ENCODE measurements at places on chromosomes 5 and 9.
A peak's percentile ranks its signal among the peaks of the same experiment; 100 is the strongest.

DNA sequence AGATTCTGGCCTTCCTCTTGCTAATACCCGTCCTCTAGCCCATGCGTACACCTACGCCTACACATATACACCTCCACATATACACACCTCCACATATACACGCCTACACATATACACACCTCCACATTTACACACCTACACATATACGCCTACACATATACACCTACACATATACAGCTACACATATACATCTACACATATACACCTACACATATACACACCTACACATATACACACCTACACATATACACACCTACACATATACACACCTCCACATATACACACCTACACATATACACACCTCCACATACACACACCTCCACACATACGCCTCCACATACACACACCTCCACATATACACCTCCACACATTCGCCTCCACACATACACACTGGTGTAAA, 27.2 kb downstream of the AK3 start:
- DNase-seq: no peak

DNA sequence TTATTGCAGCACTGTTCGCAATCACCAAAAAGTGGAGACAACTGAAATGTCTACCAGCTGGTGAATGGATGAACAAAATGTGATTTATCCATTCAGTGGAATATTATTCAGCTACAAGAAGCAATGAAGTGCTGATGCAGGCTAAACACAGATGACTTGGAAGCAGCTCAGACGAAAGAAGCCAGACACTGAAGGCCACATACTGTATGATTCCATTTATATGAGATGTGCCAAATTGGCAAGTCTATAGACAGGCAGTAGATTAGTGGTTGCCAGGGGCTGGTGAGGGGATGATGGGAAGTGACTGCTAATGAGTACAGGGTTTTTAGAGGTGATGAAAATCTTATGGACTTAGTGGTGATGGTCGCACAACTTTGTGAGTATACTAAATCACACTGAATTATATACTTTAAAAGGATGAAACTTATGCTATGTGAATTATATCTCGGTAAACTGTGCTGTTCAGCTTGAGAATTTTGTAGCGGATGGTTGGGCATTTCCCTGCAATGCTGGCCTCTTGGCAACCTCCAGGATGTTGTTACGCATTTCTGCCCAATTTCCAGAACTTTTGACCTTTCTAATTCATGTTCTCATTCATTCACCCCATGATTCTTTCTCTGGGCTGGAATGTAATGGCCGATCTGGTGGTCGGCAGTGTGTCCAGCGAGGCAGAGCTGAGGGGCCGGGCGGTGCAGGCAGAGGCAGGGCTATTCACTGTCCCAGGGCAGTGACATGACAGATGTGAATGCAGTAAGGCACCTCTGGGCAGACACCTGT, 22.0 kb upstream of the WNK2 start:
- no peak for DNase-seq

GRCh38 chr9:124385623-124386022, 29.6 kb downstream of the PSMB7 start:
- DNase-seq: no peak

- DNase-seq: no peak
These were observed 138.5 kb downstream of the TTLL11 start for GRCh38 chr9:121954477-121955140.

DNA sequence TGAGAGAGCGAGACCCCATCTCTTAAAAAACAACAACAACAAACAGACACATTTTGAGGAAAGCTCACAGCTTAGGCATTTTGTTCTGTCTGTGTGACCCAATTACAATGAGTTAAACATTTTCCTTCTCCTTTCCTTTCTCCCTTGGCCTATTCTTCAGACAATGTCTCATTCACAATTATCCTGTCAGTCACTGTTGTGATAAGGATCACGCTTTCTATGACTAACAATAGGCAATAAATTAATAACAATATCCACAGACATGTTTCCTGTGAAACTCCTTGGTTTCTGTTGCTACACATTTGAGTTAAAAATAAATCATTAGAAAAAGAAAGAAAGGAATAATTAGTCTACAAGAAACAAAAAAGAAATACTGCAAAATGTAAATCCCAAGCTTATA, 19.8 kb upstream of the CARTPT start:
- DNase-seq: no peak

GRCh38 chr5:87004101-87004500, 263.6 kb upstream of the RASA1 start:
- no peak for DNase-seq

GRCh38 chr5:107289030-107289714, 381.6 kb downstream of the EFNA5 start:
- no peak for DNase-seq

DNA sequence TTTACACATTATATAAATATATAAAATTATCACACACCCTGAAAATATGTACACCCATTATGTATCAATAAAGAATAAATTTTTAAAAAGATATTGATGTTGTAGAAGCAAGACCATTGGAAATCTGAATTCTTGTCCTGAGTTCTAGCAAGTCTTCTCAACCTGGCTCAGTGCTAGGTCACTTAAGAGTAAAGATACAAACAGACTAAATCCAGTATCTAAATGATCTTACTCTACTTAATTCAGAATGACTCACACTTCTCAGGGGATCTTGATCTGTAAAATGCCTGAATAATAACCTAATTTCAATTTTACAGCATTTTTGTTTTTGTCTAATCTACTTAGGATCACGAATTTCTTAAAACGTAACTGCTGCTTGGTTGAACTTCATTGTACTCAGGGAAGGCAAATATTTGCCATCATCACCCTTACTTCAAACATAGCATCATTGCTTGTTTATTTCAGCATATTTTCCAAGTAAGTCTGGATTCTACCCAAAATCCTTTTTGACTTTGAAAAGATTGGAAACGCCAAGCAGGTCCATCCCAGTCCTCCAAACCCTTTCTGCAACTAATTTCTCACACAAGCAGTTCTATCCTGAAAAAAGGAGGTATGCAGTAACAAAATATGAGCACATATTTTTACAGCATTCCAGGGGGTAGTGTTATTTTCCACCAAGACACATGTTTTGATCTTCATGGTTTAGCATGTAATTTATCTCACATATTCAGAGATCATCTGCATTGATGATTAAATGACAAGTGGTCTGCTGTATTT, 582.6 kb downstream of the PSAT1 start:
- DNase-seq: no peak

GRCh38 chr5:76393035-76393680, 9.9 kb upstream of the IQGAP2 start:
- DNase-seq: no peak

- DNase-seq: no peak
These were observed 176.4 kb downstream of the ARRDC3 start for GRCh38 chr5:91206734-91207133.

DNA sequence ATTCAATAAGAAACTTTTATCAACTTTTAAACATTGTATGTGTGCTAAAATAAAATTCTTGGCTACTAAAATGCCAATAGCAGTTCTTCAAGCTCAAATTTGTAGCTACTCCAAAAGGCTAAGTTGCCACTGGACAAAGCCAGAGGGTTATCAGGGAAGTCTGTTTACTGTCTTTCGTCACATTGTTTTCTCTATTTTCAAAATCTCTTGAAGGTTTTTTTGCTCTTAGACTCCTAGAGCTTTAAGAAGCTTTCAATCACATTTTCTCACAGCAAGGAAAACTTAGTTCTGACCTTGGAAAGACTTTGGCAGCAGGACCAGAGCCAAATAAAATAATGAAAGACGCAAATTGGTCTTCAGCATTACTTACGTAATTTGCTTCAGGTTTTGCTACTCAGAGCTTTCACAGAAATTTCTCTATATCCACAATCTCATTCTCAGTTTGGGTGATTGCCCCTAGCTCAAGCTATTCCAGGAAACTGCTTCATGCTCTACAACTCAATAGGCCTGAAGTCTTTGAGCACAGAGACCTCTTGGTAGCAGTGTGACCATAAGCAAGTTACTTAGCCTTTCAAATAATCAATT, 257.7 kb downstream of the GABRG2 start:
- no peak for DNase-seq

DNA sequence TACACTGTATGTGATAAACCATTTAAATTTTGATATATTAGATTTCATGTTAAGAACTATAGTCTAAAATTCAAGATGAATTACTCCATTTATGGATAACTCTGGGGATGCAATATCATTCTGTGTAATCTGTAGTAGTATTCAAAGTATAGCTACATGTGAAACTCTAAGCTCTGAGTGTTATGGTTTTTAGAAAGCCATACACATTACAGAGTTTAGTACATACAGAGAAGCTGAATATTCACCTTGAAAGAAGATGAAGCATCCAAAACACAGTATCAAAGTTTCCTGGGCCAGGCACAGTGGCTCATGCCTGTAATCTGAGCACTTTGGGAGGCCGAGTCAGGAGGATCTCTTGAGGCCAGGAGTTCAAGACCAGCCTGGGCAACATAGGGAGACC, 25.0 kb downstream of the ABHD17B start:
- peak; percentile 39 for DNase-seq

GRCh38 chr5:73748510-73749400, 122.8 kb downstream of the ARHGEF28 start:
- DNase-seq: no peak

- DNase-seq: no peak
These were observed 284.2 kb upstream of the IRX1 start for GRCh38 chr5:3311433-3311832.

GRCh38 chr5:123874600-123875201, 362.7 kb downstream of the CSNK1G3 start:
- DNase-seq: no peak

GRCh38 chr5:140295414-140295813, 7.5 kb downstream of the PFDN1 start:
- no peak for DNase-seq

GRCh38 chr5:163809473-163809872, 304.1 kb downstream of the MAT2B start:
- no peak for DNase-seq

DNA sequence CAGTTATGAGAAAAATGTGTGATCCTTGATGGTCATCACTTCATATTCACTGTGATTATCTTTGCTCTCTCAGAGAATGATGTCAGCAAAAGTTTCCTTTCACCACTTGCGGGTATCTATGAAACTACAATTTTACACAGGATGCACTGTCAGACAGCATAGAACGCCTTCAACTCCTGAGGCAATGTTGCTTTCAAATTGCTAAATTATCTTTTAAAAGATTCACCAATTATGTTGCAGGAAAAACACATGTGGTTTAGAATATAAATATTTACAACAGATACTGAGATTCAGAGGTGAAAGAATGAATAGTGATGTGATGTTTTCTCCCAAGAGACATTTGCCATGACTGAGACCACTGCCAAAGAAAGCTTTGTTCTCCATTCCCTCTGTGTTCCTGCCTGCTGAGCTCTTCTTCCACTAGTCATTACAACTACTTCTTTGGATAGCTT, 879.8 kb upstream of the DMAC1 start:
- DNase-seq: no peak

DNA sequence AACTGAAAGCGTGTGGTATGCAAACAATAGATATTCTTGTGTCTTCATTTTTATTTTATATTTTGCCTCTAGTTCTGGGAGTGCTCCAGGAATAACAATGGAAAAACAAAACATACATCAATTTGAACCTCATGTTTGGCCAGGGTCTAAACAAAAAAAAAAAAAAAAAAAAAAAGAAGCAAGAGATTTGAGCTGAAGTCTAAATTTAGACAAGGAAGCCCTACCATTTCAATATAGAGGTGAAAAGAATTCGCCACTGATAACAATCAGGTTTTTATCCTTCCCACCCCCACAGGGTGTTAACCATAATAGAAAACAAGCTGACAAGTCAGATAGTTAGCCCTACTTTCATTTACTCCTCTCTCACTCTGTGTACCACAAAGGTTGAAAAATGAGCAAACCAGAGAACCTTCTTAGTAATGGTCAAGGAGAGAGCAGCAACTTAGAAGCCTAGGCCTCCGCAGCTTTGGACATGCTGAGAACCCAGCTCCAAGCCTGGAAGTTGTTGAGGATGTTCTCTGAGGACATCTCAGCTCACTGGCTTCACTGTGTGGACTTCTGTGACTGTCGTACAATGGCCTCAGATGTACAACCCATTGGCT, 118.2 kb upstream of the HMHB1 start:
- peak; percentile 63 for DNase-seq
